ENCODE measurements at places on chromosomes 7 and 10. TPM values are rescaled to one million over a fixed set of nuclear protein-coding genes. Genes with fewer than 3 reads are reported as not detected.

The PRRT4 gene
- not detected for total RNA-seq

The ERVW-1 gene
- not detected for total RNA-seq

DNA sequence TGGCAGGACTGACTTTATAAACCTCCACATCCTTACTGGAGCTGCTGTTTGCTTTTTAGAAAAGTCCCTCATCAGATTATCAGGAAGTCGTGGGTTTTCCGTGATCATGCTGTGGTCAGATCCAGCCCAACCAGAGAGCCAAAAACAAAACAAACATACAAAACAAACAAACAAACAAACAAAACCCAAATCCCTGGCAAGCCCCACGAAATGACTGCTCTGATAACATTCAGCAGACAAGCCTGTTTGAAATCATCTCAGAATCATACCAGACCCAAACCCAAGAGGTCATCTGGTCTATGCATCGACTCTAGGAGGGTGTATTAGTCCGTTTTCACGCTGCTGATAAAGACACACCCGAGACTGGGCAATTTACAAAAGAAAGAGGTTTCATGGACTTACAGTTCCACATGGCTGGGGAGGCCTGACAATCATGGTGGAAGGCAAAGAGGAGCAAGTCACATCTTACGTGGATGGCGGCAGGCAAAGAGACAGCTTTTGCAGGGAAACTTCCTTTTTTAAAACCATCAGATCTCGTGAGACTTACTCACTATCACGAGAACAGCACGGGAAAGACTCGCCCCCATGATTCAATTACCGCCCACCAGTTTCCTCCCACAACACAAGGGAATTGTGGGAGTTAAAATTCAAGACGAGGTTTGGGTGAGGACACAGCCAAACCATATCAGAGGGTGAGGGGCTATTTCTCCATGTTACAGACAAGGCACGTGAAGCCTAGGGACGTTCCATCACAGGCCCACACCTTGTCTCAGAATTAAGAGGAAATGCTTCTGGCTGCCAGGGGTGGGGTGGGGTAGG lies 85.7 kb downstream of the PARP12 start:
- H3K27me3 ChIP-seq = no peaks in the 10 kb centered on the region
- DNase-seq = peak; percentile 22
- H3K27ac ChIP-seq = no peak overlapping the region
- no peaks in the 10 kb centered on the region for H3K36me3 ChIP-seq

The SPDYE11 gene
- total RNA-seq = not detected

DNA sequence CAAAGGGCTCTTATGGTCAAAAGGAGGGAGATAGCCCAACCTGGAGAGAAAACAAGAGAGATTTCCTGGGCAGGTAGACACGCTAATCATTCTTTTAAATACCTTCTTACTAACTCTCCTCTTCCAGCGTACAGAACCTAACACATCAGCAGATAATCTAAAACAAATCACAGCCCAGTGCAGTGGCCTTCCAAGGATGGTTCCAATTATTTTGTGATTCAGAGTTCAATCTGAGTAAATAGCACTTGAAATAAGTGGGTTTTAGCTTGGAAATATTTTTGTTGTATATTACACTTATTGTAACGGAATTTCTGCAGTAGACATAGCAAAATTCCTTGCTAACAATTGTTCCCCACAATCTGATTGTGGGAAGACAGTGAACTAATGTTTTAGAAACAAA lies 7.3 kb upstream of the IMPDH1 start:
- no peak for DNase-seq
- no peaks in the 10 kb centered on the region for H3K4me1 ChIP-seq
- no peaks in the 10 kb centered on the region for H3K36me3 ChIP-seq
- no peak overlapping the region for H3K27ac ChIP-seq

GRCh38 chr10:61907587-61907986 lies 6.1 kb downstream of the ARID5B start:
- no peaks in the 10 kb centered on the region for H3K27me3 ChIP-seq
- no peak for DNase-seq
- H3K27ac ChIP-seq = no peak overlapping the region
- H3K4me3 ChIP-seq = no peak overlapping the region

DNA sequence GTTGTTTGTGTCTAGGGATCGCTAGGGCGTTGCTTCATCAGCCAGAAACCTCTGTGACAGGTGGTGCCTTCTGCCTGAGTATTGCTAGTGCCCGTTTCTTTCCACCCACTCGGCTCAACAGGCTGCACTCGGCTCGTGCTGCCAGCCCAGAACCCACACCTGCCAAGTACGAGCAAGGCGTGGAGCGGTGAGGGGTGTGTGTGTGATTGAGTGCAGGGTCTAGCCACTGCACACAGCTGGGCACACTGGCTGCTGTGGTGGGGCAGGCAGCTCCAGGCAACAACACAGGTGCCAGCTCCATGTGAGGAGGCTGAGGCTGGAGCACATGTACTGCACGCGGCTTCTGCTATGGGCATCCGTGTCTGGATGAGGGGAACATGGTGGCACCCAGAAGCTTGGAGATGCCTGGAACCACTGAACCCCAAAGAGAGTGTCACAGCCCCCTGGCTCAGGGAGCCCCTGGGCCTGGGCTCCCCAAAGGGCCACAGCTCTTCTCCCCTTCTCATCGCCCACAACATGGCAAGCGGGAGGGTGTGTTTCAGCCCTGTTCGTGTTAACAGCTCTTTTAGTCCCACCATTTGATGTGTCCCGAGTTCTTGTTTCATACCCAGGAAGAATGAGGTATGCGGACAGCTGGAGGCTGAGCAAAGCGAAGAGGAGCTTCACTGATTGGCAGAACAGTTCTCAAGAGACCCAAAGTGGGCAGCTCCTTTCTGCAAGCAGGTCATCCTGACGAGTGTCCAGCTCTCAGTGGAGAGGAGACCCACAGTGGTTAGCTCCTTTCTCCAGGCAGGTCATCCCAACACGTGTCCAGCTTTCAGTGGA lies 78.1 kb downstream of the HDAC9 start:
- H3K27me3 ChIP-seq = no peaks in the 10 kb centered on the region
- H3K36me3 ChIP-seq = no peaks in the 10 kb centered on the region
- no peak overlapping the region for H3K27ac ChIP-seq
- no peak overlapping the region for H3K4me3 ChIP-seq

GRCh38 chr7:129851809-129852208 lies 101.0 kb downstream of the UBE2H start:
- peaks cover 2% of the 10 kb centered on the region for H3K36me3 ChIP-seq
- H3K27ac ChIP-seq = no peak overlapping the region
- H3K4me3 ChIP-seq = no peak overlapping the region
- no peaks in the 10 kb centered on the region for H3K27me3 ChIP-seq

DNA sequence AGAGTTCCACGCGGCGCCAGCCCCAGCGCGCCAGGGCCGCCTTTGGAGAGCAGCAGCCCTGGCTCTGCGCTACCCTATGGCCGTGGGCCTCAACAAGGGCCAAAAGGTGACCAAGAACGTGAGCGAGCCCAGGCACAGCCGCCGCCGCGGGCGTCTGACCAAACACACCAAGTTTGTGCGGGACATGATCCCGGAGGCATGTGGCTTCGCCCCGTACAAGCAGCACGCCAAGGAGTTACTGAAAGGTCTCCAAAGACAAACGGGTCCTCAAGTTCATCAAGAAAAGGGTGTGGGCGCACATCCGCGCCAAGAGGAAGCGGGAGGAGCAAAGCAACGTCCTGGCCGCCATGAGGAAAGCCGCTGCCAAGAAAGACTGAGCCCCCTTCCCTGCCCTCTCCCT lies 144.1 kb downstream of the SRPK2 start:
- H3K27me3 ChIP-seq = no peaks in the 10 kb centered on the region
- H3K4me1 ChIP-seq = peaks cover 25% of the 10 kb centered on the region
- H3K27ac ChIP-seq = no peak overlapping the region
- H3K4me3 ChIP-seq = no peak overlapping the region
- no peak for DNase-seq
- no peaks in the 10 kb centered on the region for H3K36me3 ChIP-seq

DNA sequence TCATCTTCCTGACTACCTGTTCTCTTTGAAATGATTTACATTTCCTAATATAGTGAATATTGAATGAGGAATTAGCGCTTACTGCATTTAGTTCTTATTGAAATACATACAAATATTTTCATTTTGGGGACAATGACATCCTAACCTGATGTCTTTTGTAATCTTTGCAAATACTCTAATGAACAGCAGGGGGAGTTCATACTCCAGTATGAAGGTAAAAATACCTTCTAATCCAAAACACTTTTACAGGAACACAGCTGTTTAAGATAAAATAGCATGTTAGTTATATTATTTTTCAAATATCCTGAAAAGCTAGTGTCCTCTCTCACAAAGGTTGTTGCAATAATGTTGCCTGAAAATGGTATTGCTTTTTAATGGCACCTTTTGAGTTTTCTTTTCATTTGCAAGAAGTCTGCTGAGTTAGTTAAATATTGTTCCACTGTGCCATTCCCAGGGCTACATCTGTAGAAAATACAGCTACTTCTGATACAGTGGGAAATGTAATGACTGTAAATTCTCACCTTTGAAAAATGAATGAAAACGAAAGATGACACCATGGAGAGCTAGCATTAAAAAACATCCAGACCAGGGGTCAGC lies 400.0 kb downstream of the PHF14 start:
- no peak overlapping the region for H3K4me3 ChIP-seq
- H3K27ac ChIP-seq = no peak overlapping the region
- H3K4me1 ChIP-seq = no peaks in the 10 kb centered on the region
- no peaks in the 10 kb centered on the region for H3K36me3 ChIP-seq

- H3K36me3 ChIP-seq = no peaks in the 10 kb centered on the region
- H3K4me3 ChIP-seq = no peak overlapping the region
- DNase-seq = no peak
These were observed 38.0 kb upstream of the SLC25A13 start for GRCh38 chr7:96359876-96360275.

- no peak overlapping the region for H3K4me3 ChIP-seq
- H3K27ac ChIP-seq = no peak overlapping the region
- no peak for DNase-seq
- H3K27me3 ChIP-seq = no peaks in the 10 kb centered on the region
- peaks cover 11% of the 10 kb centered on the region for H3K4me1 ChIP-seq
- no peaks in the 10 kb centered on the region for H3K36me3 ChIP-seq
These were observed 11.7 kb upstream of the TMEM243 start for GRCh38 chr7:87231258-87231657.

The BAMBI gene
- 0.57 TPM for total RNA-seq

- no peak overlapping the region for H3K4me3 ChIP-seq
- DNase-seq = no peak
- H3K27me3 ChIP-seq = no peaks in the 10 kb centered on the region
- H3K27ac ChIP-seq = no peak overlapping the region
- H3K4me1 ChIP-seq = no peaks in the 10 kb centered on the region
- no peaks in the 10 kb centered on the region for H3K36me3 ChIP-seq
These were observed 35.2 kb upstream of the OTUD1 start for GRCh38 chr10:23403719-23404118.

GRCh38 chr7:18834577-18834976 lies 282.9 kb downstream of the TWIST1 start:
- no peaks in the 10 kb centered on the region for H3K27me3 ChIP-seq
- H3K4me1 ChIP-seq = no peaks in the 10 kb centered on the region
- no peak overlapping the region for H3K4me3 ChIP-seq
- H3K27ac ChIP-seq = no peak overlapping the region
- no peaks in the 10 kb centered on the region for H3K36me3 ChIP-seq

DNA sequence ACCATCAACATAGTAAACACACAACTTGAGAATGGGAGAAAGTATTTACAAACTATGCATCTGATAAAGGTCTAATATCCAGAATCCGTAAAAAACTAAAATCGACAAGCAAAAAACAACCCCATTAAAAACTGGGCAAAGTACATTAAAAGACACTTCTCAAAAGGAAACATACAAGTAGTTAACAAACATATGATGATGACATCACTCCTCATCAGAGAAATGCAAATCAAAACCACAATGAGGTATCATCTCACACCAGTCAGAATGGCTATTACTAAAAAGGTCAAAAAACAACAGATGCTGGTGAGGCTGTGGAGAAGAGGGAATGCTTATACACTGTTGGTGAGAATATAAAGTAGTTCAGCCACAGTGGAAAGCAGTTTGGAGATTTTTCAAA lies 125.1 kb downstream of the TFPI2 start:
- no peak for DNase-seq
- H3K4me3 ChIP-seq = no peak overlapping the region
- no peaks in the 10 kb centered on the region for H3K36me3 ChIP-seq
- H3K27me3 ChIP-seq = no peaks in the 10 kb centered on the region
